Bronchial epithelial cell (primary cell): ENCODE measurements at places on chromosomes 16 and 17.

GRCh38 chr16:59612094-59612493, 878.0 kb upstream of the GOT2 start:
- DNase-seq: no peak

- no peak for DNase-seq
These were observed 19.6 kb upstream of the LLGL1 start for GRCh38 chr17:18205861-18206260.

- DNase-seq: peak; percentile 80
These were observed 12.4 kb downstream of the ATP5PD start for GRCh38 chr17:75034236-75034908.

- no peak for DNase-seq
These were observed 374.3 kb upstream of the XYLT1 start for GRCh38 chr16:17845031-17845430.

GRCh38 chr16:974001-974601, 3.3 kb upstream of the LMF1 start:
- no peak for DNase-seq

DNA sequence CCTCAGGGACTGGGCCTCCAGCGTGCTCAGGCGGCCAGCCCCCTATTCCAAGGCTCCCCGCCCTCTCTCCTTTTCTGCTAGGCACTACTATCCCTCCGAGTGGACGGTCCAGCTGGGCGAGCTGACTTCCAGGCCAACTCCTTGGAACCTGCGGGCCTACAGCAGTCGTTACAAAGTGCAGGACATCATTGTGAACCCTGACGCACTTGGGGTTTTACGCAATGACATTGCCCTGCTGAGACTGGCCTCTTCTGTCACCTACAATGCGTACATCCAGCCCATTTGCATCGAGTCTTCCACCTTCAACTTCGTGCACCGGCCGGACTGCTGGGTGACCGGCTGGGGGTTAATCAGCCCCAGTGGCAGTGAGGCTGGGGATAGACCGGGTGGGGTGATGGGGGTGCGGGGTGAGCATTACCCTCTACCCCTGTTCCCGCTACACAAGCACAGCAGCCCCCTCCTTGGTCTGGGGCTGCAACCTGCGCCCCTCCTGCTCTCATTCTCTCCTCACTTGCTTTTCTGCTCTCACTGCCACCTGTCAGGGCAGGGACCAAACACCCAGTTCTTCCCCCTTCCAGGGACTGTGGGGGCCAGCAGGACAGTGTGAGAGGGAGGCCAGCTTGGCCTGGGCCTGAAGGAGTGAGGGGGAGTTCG, 1.1 kb downstream of the PRSS41 start:
- DNase-seq: no peak

DNA sequence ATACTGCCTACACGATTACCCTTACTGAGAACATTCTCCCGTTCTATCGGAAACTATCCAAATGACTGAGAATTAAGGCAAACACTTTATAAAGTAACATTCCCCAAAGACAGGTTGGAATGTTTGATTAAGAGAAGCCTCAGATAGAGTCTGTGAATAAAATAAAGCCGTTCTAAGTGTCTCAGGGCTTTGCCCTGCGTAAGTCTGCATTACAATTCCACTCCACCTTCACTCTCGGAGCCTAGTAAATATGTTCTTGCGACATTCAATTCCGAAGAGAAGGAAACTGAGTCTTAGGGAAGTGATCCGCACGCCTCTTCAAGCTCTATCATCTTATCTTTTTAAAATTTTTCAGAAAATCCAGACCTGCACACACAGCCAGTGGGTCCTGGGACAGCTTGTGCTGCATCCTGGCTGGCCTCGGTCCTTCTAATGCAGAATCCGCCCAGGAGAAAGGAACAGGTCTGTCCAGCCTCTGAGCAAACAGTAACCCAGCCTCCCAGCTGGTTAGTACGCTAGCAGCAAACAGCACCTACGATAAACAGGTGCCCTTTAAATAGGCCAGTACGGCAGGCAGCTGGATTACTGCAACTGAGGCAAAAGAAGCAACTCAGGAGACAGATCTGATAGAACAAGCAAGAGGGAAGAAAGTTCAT, 254.1 kb upstream of the IRX3 start:
- no peak for DNase-seq

GRCh38 chr16:55280587-55280986, 43.4 kb upstream of the IRX6 start:
- no peak for DNase-seq

GRCh38 chr17:7911116-7911515, 5.0 kb downstream of the RNF227 start:
- DNase-seq: no peak
